GM10248 (cell line): ENCODE measurements at places on chromosomes 12 and 14.
A peak's percentile ranks its signal among the peaks of the same experiment; 100 is the strongest.

GRCh38 chr14:88212691-88213090, 110.4 kb downstream of the KCNK10 start:
- no peak for DNase-seq

DNA sequence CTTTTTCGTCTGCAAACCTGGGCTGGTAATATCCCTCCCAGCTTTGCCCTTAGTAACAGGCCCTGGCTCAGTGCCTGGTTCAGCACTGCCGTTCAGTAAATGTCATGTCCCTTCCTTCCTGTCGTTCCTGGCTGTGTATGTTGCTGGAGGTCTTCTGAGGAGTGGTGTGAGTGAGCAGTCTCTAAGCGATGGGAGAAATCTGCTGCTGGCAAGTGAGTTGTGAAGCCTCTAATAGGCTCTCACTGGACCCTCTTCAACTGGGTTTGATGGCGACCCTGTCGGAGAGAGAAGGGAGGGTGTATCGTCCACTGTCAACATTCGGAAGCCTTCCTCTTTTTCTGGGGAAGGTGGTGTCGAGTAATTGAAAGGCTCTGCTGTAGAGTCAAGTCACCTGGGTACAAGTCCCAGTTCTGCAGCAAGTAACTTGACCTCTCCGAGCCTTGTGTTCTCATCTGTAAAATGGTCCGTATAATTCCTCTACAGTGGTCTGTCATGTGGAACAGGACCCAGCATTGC, 62.8 kb downstream of the HRK start:
- peak; percentile 29 for DNase-seq

DNA sequence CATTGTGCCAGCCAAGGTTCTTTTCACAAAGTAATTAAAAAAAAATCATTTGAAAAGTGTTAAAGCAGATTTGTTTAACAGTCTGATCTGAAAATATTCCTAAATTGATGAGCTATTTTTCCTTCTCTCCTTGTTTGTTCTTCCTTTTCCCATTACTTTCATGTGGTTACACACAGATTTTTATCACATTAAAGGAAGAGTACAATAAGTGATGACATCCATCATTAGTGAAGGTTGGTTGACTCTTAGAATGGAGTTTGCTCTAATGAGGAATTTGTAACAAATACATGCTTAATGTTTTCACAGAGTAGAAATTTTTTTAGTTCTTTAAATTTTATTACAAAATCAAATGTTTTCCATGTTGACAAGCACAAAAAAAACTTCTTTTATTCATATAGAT, 18.9 kb upstream of the TOMM20L start:
- no peak for DNase-seq

DNA sequence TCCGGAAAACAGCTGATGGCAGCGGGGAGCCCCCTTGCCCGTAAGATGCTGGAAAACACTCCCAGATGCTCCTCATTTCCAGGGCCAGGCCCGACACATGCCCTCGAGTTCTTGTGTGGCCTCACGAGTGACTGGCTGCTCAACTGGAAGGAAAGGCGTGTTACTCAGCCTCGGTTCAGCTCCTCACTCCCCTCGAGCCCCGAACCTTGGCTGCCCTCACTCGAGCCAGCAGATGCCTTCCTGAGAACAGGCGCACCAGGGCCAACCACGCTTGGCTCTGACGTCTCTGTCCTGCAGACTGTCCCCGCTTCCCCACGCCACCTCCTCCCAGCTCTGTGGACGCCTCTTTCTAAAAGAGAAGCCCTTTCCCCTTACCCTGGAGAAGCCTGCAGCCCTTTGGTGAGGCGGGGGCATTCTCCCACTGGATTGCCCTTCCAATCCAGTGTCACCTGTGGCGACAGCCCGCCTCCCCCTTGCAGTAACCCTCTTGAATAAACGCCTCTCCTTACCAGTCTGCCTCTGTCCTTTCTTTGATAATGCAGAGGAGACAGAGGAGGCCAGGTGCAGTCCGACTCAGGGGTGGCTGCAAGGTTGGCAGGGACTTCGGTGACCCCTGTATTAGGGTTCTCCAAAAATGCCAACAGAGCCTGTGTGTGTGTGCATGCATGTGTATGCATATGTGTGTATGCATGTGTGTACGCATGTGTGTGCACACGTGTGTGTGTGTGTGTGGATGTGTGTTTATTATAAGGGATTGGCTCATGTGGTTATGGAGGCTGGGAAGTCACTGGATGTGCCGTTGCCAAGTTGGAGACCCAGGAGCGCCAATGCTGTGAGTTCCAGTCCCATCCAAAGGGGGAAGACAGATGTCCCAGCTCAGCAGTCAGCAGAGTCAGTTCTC, 166.3 kb downstream of the KIF26A start:
- no peak for DNase-seq

DNA sequence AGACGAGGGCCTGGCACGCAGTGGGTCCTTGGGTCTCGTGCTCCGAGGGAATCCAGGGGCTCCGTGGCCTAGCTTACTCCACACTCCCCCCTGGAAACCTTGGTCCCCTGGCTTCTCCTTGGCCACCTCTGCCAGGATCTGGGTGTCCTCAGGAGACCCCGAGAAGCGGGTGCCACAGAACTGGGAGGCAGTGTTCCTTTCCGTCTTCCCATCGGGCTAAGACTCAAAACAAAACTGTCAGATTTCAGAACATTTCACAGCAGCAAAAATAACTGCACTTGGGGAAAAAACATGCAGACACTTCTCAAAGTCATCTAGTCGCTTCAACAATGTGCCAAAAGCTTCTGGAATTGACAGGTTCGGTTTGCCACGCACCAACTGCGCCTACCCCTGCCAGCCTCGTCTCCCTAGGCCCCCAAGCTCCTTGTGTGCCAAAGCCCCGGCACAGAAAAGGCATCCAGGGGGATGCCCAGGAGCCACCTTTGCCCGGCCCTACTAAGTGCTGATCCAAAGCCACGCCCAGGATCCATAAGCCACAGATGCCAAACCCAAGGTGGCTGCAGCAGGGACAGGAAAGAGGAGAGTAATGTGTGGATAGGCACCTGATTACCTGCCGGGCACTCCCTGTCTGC, 58.4 kb upstream of the DIO3 start:
- no peak for DNase-seq

- DNase-seq = no peak
Observed at GRCh38 chr12:76914102-76914859, 35.5 kb upstream of the CSRP2 start.

DNA sequence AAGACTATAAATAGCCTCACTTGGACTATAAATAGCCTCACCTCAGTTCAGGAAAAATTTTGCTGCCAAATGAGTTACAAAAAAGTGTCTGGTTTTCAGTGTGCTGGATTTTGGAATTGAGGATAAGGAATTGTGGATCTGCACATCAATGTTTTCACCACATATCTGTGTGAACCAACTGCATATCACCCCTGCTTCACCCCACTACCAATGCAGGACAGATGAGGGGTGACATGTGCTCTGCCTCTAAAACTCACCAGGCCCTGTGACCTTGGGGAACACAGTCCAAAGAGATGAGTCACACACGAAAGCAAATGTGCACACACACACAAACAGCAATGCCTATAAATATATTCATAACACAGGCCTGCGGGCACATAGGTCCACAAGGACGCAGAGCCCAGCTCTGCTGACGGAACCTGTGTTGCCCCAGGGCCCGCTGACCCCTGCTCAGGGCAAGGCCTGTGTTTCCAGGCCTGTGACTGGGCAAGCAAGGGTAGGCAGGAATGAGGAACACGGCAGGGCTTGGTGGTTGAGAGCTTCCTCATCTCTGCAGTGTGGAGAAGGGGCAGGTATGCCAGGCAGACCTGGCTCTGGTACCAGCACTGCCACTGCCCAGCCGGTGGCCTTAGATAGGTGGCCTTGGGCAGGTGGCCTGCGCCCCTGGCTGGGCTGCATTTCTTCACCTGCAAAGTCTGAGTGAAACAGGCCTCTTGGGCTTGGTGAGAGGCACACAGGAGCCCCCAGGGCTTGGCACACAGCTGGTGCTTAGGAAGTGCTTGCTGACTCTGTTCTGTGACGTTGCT, 82.4 kb downstream of the ARL6IP4 start:
- DNase-seq = no peak

GRCh38 chr12:116476227-116476822, 82.9 kb upstream of the MAP1LC3B2 start:
- DNase-seq = no peak

- DNase-seq = no peak
Observed at GRCh38 chr12:61213646-61214045, 1046.6 kb upstream of the USP15 start.

DNA sequence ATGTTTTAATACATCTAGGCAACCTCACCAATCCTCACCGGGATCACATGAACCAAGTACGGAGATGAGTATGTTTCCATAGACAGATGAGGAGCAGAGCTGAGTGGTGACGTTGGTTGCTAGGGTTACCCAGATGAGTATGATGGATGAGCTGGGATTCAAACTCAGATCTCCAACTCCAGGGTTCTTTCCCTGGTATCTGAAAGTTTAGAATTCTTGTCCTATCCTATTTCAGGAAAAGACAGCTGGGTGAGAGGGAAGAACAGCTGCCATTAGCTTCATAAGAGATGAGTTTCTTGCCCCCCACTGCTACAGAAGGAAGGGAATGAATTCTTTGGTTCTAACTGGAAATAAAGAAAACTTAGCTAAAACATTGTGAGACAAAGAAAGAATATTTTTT, 728.9 kb upstream of the TBX3 start:
- no peak for DNase-seq

DNA sequence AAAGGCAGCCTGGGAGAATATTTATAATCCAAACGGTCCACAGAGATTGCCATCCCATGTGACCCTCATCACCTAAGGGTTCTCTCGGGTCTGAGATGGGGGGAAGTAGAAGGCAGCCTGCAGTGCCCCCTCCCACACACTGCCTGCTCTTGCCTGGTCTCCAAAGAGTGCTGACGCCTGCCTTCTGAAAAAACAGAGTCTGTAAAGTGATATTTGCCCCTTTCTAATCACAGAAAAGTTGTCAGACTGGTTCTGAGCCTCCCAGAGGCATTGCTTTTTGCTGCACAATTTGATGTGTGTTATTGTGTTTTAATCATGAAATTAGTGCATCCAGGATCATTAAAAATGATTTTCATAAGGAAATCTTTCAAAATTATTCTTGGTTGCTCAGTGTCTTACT, 59.2 kb downstream of the TMEM30B start:
- DNase-seq = no peak

- DNase-seq = no peak
Observed at GRCh38 chr12:31890295-31891285, 68.6 kb upstream of the RESF1 start.

DNA sequence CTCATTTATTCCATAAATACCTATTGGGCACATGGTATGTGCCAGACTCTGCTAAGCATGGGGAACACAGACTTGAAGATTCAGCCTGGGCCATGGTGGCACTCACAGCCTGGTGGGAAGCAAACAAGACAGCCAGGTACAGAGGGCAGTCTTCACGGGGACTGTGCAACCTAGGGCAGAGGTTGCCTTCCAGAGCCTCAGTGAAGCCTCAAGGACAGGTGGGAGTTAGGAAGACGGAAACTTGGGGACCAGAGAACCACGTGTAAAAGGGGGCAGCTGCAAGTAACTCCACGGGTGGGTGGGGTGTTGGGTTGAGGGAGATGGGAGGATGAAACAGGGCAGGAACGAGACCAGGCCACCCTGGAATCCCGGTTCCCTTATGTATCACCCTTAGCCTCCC, 980 bp upstream of the LTBR start:
- no peak for DNase-seq

DNA sequence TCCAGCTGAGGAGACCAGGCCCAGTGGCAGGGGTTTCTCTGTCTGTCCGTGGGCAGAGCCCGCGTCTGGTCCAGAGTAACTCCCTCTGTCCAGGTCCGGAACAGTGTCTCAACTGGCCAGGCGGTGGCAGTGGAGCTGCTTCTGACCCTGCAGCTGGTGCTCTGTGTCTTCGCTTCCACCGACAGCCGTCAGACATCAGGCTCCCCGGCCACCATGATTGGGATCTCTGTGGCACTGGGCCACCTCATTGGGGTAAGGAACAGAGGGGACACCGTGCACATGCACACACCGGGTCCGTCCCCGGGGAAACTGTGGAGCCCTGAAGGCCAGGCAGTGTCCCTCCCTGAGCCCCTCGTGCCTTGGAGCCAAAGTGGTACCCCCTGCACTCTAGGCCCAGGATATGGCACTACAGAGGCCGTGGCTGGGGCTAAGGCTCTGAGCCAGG, 1.5 kb downstream of the AQP6 start:
- DNase-seq = no peak

GRCh38 chr14:73719361-73719760, 5.2 kb upstream of the PNMA1 start:
- no peak for DNase-seq

GRCh38 chr12:101050631-101051030, 159.4 kb downstream of the SLC5A8 start:
- no peak for DNase-seq

DNA sequence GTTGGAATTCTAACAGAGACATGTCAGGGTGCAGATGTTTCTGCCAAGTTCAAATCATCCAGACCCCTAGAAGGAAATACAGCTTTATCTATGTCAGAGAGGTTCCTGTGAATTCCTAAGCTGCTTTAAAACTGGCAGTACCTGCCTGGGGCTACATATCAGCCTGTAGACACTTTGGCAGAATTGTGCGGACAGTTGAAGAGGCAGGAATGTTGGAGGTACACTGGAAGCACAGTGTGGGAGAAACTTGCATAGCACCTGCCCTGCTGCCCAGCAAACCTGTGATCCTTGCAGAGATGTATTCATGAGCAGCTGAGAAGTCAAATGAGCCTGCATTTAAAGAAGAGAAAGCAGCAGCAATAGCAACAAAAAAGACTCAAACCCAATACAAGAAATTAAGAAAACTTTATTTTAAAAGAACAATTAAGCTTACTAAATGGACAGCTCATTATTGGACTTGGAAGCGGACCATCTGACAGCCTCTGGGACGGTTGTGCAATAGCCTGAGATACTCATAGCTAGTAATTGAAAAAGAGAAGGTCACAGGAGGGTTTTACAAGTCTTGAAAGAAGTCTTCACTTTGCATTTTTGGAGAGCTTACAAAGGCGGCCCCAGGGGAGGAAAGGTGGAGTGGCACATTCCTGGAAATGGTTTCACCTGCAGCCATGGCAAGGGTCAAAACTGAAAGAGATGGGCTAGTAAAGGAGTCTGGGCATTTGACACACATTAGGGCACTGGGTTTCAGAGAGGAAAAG, 280.9 kb upstream of the FLRT2 start:
- no peak for DNase-seq

DNA sequence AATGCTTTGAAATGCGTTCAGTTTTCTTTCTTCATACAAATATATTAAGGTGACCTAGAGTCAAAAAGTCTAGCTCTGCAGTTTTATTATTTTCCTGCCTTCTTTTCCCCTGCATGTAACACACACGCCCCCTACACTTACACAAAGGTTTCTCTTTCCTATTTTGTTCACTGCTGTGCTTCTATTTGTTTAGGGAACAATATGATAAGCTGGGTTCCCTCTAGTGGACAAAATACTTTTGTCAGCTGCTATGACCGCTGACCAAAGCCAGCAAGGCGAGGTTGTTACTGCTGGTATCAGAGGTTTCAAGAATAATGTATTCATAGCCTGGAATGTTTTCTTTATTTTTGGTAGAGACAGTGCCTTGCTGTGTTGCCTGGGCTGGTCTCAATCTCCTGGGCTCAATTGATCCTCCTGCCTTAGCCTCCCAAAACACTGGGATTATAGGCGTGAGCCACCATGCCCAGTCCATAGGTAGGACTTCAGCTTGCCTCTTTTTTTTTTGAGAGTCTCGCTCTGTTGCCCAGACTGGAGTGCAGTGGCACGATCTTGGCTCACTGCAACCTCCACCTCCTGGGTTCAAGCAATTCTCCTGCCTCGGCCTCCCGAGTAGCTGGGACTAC, 33.4 kb downstream of the FNTB start:
- peak; percentile 60 for DNase-seq

GRCh38 chr12:58583529-58583928, 336.8 kb downstream of the LRIG3 start:
- no peak for DNase-seq

- DNase-seq = no peak
Observed at GRCh38 chr12:82357340-82357739, 847 bp downstream of the CCDC59 start.
